ENCODE measurements at places on chromosomes 12 and 14.

- no peak for DNase-seq
Observed at GRCh38 chr14:59580911-59581310, 4.3 kb upstream of the CCDC175 start.

GRCh38 chr14:88348546-88348945, 25.5 kb upstream of the KCNK10 start:
- no peak for DNase-seq

DNA sequence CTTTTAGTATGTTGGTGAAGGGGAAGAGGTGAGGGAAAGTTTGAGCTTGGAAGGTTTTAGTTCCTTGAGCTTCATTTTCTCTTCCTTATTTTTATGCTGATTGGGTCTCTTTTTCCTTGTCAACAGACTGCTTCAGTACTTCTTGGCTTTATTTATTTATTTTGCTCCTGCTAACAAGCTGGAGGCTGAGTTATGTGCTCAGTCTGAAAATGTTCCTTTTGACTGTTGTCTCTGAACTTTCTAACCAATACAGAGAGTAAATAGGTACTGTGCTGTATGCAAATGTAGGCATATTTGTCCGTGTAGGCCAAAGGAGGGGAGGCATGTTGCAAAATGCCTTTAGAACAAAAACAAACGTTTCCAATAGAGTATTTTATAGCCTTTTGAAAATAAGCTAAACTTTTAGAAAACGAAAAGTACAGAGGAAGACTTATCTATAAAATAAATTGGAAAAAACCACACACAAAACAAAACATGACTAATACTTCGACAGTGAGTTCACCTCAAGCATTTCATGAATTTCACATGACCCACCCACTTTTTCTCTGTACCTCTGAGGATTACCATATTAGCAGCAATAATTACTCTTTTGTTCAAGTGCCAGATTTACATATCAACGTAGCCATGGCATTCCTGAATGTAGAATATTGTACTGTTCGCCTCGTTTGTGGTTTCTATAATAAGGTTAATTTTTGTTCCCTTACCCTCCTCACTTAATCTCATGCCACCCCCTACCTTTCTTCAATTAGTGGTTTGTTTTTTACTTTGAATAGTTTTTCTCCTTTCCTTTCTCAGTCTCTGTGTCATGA, 4.7 kb upstream of the CREBL2 start:
- DNase-seq = no peak

GRCh38 chr14:101918065-101918989, 46.0 kb upstream of the DYNC1H1 start:
- no peak for DNase-seq

DNA sequence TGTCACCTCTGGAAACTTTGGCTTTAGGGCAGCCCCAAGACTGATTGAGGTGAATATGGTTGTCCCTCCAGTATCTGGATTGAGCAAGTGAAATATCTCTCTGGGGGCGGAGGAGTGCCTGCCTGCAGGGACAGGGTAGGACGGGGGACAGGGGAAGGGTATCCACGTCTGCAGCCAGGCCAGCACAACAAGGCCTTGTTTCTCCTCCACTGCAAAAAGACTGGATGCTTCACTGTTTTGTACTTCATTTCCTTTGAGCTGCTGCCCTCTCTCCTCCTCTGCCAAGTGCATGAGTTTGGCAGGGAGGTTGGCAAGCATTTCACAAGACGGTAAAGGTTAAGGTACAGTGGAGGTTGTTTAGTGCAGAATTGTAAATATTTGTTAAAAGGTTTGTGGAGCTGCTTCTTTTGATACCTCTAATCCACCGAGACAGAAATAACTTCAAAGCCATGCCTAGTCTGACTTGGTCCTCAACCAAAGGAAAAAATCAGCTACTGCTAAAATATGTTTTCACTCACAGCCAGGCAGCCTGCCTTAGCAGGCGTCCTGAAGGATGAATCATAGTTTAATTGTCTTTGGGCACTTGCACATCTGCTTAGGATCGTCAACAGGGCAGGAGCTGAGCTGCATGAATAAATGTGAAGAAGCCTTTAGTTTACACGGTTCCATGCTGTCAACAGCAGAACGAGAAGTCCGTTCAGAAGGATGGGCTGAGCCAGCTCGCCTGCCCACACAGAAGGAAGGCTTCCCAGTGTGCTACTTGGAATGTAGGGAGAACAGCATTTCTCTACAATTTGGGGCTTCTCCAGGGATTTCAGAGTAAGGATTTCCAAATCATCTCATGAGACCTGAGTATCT, 269.7 kb downstream of the TTC6 start:
- no peak for DNase-seq

- peak; percentile 6 for DNase-seq
Observed at GRCh38 chr12:113030875-113031525, 25.5 kb upstream of the DTX1 start.

GRCh38 chr14:94697773-94698556, 71.9 kb downstream of the GSC start:
- DNase-seq = no peak

- no peak for DNase-seq
Observed at GRCh38 chr12:90280564-90281058, 572.0 kb upstream of the ATP2B1 start.

DNA sequence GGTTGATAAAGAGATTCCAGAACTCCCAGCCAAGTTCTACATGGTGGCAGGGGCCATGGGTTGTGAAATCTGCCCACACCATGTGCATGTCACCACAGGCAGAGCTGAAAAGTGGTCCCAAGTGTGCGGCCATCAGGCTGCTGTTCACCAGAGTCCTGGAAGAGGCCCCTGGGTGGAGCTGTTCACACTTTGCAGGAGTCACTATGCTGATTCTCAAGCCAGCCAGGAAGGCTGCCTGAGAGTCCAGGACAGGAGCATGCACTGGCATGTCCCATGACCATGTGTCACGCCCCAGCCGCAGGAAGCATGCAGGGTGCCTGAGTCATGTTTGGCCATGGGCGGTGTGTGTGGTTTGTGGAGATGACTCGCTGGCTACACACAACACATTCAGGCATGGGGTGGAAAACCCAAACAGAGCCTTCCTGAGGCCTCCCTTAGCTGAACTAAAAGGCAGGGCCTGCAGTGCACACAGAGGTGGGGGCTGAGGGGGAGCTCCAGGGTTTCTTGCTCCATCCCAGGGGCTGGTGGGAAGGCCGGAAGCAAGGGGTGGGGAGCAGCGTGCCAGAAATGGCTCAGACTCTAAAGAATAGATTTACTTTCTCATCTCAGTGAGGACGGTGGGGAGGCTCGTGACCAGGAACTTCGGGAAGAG, 19.4 kb downstream of the ABCB9 start:
- DNase-seq = no peak

GRCh38 chr14:76217179-76217578, 65.5 kb downstream of the GPATCH2L start:
- DNase-seq = no peak

GRCh38 chr12:12600659-12601058, 11.0 kb upstream of the CREBL2 start:
- no peak for DNase-seq

- DNase-seq = no peak
Observed at GRCh38 chr14:34223373-34224148, 238.5 kb downstream of the SPTSSA start.

GRCh38 chr14:79567306-79567705, 644.0 kb downstream of the DIO2 start:
- no peak for DNase-seq

DNA sequence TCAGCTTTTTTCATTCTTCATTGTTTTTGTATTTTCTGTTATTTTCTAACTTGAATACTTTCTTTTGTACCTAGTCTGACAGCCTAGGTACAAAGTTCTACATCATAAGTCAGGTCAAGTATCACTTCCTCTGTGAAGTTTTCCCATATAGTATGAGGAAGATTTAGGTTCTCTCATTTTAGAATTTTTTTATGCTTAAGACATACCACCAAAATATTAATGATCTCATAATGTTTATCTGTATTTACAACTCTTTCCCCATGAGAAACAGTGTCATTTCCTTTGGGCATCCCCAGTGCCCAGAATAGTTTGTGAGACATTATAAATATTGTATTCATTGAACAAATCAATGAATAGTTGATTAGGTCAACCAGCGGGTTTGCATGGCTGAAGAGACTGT, 3.1 kb upstream of the ATF7IP start:
- DNase-seq = no peak

DNA sequence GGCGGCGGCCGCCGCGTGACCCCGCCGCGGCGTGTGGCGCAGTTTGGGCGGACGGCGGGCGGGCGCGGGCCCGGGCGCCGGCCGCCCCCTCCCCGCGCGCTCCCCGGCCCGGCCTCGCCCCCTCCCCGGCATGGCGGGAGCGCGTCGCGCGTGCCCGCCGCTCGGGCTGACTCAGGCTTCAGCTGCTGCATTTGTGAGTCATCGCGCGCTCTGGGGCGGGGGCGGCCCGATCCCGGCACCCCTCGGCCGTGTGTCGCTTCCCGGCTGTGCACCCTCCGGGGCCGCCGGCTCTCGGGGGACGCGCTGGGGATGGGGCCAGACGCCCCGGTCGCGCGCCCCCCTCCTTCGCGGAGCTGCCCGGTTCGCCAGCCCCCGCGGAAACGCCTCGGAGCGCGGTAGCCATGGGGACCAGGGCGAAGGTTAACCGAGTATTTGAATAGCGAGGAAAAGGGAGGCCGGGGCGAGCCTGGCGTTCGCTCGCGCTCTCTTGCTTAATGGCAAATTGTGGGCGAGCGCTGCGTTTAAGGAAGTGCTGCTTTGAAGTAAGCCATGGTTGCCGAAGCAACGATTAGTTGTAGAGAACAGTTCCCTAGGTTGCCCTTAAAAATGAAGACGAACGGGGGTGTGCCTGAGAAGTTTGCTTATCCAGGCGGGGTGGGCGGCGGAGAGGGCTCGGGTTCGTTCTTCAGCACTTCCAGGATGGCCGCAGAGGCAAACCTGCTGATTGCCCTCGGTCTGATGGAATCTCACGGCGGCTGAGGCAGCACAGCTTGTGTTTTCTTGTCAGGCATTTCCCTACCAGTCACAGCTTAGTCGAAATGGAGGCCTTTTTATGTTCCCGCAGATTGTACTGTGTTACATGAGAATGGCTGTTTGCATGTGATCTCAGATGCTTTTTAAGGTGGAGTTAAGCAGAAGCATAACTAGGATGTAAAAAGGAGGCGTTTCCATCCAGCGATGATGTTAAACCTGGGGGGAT, 896 bp downstream of the EIF5 start:
- DNase-seq = no peak

GRCh38 chr14:22478670-22479069, 110.4 kb downstream of the DAD1 start:
- no peak for DNase-seq

GRCh38 chr14:68791902-68792677, 777 bp downstream of the ZFP36L1 start:
- no peak for DNase-seq

GRCh38 chr14:105375635-105376057, 22.7 kb upstream of the TEX22 start:
- peak; percentile 23 for DNase-seq

- DNase-seq = no peak
Observed at GRCh38 chr14:87386524-87386923, 606.5 kb downstream of the GALC start.

DNA sequence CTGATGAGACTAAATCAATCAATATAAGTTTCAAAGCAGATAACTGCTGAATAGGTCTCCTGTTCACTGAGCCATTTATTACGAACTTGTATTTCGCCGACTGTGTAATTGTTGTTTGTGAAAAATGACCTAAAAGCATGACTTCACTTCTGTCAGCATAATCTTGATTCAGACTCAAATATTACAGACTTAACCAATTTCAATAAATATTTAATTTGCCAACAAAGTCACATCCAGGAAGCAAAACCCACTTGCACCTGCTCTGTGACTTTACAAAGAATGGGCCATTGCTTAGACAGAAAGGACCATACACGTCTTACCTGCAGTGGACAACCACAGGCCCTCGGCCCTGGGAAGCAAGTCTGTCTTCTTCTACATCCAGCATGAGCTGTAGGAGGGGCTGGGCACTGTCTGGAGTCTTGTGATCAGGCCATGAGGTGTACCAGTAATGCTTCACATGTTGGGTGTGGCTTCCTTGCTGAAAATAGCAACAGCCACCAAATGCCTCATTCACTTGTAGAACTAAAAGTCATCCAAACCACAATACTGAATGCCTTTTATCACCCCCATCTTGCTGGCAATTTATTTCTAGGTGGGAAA, 23.5 kb upstream of the PTPRB start:
- peak; percentile 10 for DNase-seq

GRCh38 chr14:24277606-24278321, 6.4 kb upstream of the RABGGTA start:
- DNase-seq = no peak

- DNase-seq = no peak
Observed at GRCh38 chr12:5078423-5078822, 34.7 kb downstream of the KCNA5 start.

- no peak for DNase-seq
Observed at GRCh38 chr14:89509891-89510290, 92.9 kb upstream of the FOXN3 start.

GRCh38 chr14:51328064-51328771, 88.2 kb downstream of the TMX1 start:
- DNase-seq = peak; percentile 70

GRCh38 chr14:102663440-102663839, 71.0 kb downstream of the RCOR1 start:
- no peak for DNase-seq

DNA sequence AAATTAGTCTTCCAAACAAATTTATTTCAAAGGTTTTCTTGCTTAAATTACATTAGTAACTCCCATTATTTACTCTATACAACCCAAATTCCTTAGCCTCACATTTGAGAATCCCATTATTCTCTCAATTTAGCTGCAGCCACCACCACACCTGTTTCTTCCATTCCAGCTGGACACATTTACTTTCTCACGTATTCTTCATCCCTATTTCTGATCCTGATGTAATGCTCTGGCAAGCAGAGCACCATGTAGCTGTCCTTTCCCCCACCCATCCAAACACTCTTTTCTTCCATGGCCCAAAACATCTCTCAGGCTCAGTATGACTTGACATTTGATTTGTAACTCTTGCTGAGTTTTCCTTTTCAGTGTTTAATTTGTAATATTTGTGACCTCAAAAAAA, 240.2 kb upstream of the CLEC14A start:
- no peak for DNase-seq

GRCh38 chr12:76782526-76782925, 18.6 kb downstream of the ZDHHC17 start:
- no peak for DNase-seq

DNA sequence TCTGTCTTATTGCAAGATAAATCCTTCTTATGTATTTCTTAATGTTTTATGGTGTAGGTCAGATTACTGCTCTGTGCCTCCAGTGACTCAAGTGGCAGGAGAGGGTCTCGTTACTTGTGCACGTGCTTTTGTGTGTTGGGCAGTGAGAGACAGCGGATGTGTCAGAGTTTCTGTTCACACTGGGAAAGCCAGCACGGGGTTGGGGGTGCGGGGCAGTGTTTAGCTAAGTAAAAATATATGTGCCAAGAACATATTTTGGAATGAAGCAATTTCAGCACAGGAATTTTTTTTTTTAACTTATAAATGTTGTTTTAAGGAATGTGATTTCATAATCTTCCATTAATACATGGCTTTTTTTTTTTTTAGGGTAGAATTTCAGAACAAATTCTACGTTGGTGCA, 4.5 kb upstream of the DNAH10 start:
- no peak for DNase-seq

DNA sequence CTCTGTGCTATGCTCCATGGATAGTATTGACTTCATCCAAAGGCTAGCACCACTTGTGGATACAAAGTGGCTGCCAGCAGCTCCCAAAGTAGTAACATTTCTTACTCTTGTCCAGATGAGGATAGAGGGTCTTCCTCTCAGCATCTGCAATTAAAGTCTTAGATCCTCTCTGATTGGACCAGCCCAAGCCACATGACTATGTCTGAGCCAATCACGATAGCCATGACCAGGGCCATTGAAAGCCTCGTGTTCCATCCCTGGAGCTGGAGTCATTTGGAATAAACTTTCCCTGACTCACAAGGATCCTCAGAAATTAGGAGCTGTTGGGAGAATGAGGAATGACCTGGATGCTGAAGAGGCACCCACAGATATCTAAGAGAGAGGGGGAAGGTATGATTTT, 28.5 kb upstream of the SLC24A4 start:
- no peak for DNase-seq
